ENCODE measurements at places on chromosomes 5 and 9. TPM values are rescaled to one million over a fixed set of nuclear protein-coding genes. Genes with fewer than 3 reads are reported as not detected.

GRCh38 chr9:115057559-115057958 is 60.4 kb downstream of the TNC start:
- no peak for DNase-seq

DNA sequence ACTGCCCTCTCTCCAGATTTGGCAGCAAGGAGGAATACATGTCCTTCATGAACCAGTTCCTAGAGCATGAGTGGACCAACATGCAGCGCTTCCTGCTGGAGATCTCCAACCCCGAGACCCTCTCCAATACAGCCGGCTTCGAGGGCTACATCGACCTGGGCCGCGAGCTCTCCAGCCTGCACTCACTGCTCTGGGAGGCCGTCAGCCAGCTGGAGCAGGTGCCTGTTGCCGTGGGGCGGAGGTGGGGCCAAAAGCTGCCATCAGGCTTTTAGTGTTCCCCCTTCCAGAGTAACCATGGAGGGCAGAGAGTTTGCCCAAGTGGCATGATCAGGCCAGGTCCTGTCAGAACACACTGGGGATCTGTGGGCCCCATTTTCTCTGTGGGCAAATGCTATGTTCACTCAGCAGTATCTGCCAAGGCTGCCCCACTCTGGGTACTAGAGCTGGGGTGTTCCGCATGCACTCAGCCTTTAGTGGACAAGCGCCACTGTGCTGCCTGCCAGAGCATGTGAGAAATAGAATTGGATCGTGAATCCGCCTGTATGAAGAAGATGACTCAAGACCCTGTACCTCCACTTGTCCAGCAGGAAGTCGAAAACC is 117.1 kb downstream of the DAB2IP start:
- DNase-seq = no peak

GRCh38 chr5:123964884-123965283 is 452.9 kb downstream of the CSNK1G3 start:
- no peak for DNase-seq

- DNase-seq = no peak
These were observed 17.7 kb downstream of the SRP19 start for GRCh38 chr5:112878760-112879159.

GRCh38 chr5:144230806-144231205 is 60.1 kb downstream of the KCTD16 start:
- DNase-seq = no peak

DNA sequence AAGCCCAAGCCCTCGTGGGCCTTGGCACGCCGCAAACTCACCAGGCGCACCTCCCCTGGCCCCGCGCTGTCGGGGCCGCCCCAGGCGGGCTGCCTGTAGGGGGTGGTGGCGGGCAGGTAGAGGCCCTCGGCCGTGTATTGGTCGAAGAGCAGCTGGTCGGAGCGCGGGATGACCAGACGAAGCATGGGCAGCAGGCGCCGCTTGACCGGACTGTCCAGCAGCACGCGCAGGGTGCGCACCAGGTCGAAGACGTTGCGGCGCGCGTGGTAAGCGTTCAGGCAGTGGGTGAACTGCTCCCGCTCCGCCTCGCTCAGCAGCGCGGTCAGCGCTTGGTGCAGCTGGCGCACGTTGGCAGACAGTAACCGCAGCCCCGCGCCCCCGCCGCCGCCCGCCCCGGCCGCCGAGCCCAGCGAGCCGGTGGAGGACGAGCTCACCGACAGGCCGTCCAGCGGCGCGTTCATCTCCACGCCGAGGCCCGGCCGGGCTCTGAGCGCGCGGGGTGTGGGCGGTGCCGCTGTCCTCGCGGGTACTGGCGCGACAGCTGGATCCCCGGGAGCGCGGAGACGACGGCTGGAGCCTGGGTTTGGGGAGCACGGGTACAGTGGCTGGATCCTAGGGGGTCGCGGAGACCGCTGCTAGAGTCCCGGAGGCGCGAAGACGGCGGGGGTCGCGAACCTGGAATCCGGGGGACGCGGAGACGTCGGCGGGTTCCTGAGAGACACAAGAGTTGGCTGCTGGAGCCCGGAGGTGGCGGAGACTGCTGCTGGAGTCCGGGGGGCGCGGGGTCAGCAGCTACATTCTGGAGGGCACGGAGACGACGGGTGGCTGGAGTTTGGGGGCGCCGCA is 709 bp downstream of the WHRN start:
- peak; percentile 64 for DNase-seq

- DNase-seq = no peak
These were observed 96.2 kb downstream of the VCAN start for GRCh38 chr5:83567741-83568140.

DNA sequence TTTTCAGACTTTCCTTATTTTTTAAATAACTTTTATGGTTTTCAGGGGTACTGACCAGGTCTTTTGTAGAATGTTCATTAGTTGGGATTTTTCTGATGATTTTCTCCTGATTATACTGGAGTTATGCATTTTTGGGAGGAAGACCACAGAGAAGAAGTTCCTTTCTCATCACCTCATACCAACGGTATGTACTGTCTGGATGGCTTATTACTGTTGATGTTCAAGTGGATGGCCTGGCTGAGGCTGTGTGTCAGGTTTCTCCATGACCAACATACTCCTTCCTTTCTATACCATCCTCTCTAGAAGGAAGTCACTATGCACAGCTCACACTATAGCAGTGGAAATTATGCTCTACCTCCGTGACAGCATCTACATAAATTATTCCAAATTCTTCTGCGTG is 71.1 kb upstream of the NR3C1 start:
- DNase-seq = no peak

DNA sequence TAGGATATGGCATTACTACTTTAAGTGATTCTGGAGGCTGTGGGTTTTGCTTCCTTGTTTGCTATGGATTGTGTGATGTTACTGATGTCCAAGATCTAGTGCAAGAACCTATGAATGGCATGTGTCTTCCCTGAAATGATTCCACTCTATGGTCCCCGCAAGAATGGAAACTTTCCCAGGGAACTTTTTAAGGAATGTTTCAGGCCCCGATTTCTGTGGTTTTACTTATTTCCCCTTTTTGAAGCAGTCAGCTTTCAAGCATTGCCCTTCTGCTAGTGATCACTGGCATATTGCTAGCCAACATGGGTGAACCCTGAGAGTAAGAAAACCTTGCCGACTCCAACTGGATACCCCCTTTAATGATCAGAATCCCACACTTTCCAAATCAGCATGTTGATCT is 26.6 kb upstream of the CD180 start:
- DNase-seq = no peak

GARIN3 gene
- total RNA-seq = not detected

DNA sequence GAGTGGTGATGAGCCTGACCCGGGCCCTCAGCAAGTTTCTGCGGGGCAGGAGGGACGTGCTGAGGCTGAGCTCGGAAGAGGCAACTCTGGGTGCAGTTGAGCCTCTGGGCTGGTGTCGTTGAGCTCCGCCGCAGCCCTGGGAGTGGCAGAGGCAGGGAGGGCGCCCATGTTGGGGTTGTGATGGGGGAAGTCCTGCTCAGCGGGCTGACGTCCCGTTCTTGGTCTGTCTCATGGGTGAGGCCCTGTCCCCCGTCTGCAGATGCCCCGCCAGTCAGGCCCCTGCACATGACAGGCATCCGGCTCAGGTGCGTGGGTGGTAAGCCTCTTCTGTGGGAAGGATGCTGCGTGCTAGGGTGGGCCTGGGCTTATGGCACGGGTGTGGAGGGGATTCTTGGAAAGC is 64.3 kb downstream of the RXRA start:
- no peak for DNase-seq

DNA sequence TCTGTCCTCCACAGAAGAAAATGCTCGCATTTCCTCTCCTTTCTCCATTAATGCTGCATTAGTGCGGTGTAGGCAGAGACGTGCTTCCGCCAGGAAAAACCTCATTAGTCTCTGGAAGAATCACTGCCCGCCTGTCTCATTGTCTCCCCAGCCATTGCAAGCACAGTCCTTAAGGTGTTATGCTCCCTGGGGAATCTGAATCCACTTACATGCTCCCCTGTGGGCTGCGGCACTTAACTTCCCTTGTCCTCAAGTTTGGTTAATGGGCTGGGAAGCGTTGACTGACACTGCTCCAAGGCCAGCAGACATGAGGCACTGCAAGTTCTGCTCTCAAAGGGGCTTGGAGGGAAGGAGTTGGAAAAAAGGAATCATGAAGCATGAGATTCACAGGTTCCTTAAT is 41.6 kb downstream of the TARS1 start:
- DNase-seq = no peak

DPH7 gene
- 26.0 TPM for total RNA-seq

- DNase-seq = no peak
These were observed 9.4 kb upstream of the ADAMTS12 start for GRCh38 chr5:33901156-33901555.

DNA sequence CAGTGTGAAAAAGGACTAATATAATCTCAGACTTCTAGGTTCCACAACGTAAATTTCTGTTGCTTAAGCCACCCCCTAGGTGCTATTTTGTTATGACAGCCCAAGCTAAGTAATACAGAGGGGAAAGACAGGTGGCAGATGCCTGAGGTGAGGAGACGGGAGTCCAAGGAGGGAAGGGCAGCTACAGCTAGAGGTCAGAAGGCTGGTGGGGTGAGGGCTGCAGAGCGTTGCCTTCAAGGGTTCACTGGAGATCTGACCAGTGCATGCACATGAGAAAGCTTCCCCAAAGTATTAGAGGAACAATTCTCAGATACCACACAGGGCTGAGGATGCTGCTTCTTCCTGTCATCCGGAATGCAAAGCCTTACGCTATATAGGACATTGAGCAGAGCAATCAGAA is 104.7 kb upstream of the IRX4 start:
- no peak for DNase-seq

DNA sequence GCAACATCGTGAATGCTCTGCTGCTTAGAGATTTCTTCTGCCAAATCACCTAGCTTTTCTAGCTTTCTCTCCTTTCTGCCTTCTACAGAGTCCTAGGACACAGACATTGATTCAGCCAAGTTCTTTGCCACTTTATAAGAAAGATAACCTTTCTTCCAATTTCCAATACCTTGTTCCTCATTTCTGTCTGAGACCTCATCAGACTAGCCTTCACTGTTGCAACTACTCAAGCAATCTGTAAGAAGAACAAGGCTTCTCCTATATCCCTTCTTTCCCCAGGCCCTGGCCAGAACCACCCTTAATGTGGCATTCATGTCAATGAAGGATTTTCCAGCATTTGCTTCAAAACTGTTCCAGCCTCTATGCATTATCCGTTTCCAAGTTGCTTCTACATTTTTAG is 24.3 kb downstream of the FBXO10 start:
- DNase-seq = no peak

DNA sequence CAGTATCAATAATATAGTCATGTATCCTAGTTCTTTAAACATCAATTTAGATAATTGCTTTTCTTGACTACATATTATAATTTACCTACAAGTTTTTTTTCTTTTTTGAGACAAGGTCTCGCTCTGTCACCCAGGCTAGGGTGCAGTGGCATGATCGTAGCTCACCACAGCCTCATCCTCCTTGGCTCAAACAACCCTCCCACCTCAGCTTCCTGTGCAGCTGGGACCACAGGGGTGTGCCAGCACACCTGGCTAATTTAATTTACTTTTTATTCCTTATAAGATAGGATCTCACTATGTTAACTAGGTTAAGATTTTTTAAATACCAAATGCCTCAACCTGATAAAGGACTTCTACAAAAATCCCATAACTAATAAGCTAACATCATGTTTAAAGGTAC is 21.1 kb downstream of the UIMC1 start:
- no peak for DNase-seq

- DNase-seq = peak; percentile 62
These were observed 381.8 kb downstream of the ADGRV1 start for GRCh38 chr5:90940227-90940995.

DAB2 gene
- total RNA-seq = 64.5 TPM

GRCh38 chr5:156240414-156240813 is 86.5 kb upstream of the SGCD start:
- DNase-seq = no peak

DNA sequence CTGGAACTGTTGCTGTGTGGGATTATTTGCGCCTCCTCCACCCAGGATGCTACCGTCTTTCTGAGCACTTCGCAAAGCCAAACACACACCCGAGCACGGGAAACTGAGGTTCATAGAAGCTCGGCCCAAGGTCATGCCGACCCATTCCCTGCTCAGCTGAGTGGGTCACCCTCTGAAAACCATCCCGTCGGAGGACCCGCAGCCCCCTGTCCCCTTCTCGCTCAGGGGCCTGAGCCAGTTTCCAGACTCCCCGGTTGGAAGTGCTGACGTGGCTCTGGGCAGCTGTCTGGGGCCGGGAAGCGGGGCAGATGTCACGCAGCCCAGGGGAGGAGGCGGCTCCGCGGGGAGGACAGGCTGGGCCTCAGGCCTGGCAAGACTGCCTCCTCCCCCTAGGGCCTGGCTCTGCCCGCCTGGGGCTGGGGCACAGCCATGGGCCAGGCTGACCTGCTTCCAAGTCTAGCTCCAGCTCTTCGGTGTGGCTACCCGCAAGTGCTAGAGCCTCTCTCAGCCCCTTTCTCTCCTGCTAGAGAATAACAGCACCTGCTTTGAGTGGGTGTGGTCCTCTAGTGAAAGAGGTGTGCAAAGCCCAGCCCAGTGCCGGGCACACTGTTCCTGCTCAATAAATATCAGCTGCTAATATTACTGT is 9.9 kb upstream of the CXXC5 start:
- peak; percentile 89 for DNase-seq

ROPN1L gene
- 0.41 TPM for total RNA-seq

- DNase-seq = no peak
These were observed 2.1 kb downstream of the SLC22A5 start for GRCh38 chr5:132371603-132371994.

GRCh38 chr9:123861086-123861755 is 68.7 kb downstream of the DENND1A start:
- DNase-seq = peak; percentile 6

PCSK5 gene
- 35.1 TPM for total RNA-seq

PHYHD1 gene
- 26.0 TPM for total RNA-seq

GPX8 gene
- 61.1 TPM for total RNA-seq

DNA sequence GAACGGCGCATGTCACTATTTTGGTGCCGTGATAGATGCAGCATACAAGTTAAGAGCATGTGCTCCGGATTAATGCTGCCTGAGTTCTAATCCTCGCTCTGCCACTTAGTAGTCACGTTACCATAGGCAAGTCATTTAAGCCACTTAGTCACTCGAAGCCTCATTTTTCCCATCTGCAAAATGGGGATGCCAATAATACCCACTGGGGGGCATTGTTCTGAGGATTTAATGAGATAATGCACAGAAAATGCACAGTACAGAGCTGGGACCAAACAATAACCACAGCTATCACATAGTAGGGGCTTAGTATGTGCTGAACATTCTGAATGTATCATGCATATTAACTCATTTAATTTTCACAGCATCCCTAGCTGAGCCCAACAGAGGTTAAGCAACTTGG is 9.1 kb downstream of the NIPAL4 start:
- DNase-seq = no peak

ECSCR gene
- 7.9 TPM for total RNA-seq

DMRTA1 gene
- 1.9 TPM for total RNA-seq

- DNase-seq = peak; percentile 27
These were observed 38.0 kb downstream of the HABP4 start for GRCh38 chr9:96487949-96488348.

- no peak for DNase-seq
These were observed 45.8 kb upstream of the GRAMD2B start for GRCh38 chr5:126377424-126377823.

DNA sequence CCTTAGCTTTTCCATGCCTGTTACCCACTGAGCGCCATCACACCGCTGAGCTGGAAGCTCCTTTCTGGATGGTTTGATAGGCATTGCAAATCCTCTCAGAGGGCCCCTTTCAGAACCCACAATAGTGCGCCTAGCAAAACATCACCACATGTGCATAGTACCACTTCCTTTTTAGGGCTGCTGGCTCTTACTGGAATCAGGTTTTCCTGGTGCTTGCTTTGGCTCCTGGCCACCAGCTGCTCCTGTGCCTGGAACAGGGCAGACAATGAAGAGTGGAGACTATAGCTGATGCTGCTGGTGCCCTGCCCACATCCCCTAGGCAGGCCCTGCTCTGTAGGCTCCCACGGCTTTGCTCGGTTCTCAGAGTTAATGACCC is 163.6 kb upstream of the SEMA6A start:
- DNase-seq = no peak
